ENCODE measurements at places on chromosomes 2 and 18.

DNA sequence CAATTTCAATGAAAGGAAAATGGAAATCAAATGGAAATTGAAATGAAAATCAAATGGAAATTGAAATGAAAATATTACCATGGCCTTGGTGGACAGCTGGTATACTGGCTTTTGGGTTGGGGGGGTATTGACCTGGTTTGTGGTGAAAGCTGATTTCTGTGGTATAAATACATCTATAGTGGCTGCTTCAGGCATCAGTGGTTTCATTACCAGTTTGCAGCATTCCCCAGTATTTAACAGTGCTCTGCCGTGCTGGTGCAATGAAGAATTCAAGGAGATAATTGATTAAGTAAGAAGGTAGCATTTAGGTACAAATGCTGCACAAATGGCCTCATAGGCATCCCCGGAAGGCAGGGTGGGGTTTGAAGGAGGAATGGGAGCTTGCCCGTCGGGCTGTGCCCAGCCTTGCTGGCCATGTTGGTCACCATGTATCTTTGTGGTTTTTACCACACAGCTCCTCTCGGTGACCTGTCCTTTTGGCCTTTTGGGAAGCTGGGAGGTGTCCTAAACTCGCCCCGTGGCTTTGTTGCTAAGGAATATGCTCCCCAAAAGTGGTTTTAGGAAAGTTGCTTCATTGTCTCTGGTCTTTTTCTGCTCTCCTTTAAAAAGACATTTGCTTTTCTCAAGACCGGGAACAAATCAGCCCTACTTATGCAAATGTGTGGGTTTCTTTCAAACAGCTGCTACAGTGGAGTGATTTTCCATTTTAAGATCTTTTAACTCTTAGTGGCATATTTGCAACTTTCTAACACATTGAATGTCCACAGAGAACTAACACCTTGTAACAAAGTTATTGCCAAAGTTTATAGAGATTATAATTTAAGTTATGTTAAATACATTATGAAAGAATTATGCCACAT, 28.6 kb downstream of the SNTG2 start:
- DNase-seq: no peak

- no peak for DNase-seq
Observed at GRCh38 chr2:26726228-26726627, 33.7 kb downstream of the KCNK3 start.

DNA sequence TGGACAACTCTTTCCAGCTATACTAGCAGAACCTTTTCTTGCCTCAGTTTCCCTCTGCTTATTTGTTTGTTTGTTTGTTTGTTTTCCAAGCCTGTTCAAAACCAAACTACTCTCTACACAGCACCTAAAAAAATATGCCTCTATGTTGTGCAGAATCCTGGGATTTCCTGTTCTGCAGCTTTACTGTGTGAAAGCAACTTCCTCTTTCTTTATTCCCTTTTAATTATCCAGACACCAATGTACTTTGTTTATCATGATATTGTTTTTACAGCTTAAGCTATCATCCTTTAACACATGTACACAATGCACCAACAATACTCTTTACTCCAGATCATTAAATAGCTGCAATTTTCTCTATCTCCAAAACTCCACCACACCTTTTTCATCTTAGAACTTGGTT, 259.5 kb downstream of the EPHA4 start:
- no peak for DNase-seq

- no peak for DNase-seq
Observed at GRCh38 chr18:55346961-55347740, 240.8 kb downstream of the TCF4 start.

DNA sequence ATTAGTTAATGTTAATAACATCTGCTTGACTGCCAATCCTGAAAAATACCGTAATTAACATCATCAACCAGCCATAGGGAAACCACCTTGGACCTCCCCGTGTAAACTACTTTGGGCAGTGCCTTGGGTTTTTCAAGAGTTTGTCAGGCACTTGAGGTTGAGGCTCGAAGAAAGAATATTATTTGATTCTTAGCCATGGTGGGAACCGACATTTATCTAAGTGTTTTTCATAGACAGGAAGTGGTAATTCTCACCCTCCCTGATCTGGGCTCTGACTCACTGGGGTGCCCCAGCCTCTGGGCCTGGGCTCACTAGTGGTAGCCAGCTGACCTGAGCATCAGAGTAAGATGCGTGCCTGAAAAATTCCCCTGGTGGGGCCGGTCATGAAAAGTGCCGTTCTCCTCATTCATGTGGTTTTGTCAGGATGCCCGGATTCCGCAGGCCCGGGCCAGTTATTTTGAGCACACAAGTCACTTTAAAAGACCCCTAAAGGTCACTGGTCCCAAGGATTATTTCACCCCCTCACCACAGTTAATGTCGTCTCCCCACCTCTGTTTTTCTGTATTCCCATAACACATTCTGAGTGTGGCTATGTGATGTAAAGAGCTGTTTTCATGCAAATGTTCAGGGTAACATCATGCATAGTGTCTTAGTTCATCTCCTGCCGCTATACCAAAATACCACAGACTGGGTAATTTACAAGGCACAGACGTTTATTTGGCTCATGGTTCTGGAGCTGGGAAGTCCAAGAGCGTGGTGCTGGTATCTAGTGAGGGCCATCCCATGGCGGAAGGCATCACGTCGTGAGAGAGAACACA, 21.6 kb upstream of the SPATA3 start:
- peak; percentile 62 for DNase-seq

- DNase-seq: no peak
Observed at GRCh38 chr2:501130-501529, 176.1 kb downstream of the TMEM18 start.

DNA sequence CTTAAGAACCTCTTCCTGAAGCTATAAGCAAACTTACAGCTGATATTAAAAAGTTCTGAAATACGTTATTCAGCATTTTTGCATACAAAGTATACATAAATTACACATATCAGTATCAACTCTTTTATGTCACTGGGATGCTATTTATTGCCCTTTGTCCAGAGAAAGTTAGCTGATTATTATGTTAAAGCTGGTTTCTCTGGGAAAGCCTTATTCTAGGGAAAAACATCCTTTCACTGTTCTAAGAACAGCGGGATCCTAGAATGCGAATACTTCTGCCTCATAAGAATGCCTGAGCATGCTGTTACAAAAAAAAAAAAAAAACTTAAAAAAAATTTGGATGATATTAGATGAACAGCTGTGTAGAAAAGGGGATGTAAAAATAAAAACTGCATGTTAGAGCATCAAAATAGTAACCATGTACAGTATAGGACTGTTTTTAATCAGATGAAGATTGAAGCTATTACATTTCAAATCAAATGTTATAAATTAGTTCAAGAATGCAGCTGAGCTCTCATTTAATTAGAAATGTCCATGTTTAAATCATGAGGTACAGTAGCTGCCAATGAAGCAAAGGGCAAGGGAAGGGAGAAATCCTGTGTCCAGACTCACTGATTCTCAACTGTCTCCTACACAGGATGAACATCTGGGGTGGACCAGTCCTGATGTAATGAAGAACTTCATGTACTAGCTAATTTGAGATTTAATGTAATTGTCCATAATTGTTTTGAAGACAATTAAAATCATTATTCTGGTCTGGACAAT, 8.2 kb downstream of the FTCDNL1 start:
- DNase-seq: no peak

DNA sequence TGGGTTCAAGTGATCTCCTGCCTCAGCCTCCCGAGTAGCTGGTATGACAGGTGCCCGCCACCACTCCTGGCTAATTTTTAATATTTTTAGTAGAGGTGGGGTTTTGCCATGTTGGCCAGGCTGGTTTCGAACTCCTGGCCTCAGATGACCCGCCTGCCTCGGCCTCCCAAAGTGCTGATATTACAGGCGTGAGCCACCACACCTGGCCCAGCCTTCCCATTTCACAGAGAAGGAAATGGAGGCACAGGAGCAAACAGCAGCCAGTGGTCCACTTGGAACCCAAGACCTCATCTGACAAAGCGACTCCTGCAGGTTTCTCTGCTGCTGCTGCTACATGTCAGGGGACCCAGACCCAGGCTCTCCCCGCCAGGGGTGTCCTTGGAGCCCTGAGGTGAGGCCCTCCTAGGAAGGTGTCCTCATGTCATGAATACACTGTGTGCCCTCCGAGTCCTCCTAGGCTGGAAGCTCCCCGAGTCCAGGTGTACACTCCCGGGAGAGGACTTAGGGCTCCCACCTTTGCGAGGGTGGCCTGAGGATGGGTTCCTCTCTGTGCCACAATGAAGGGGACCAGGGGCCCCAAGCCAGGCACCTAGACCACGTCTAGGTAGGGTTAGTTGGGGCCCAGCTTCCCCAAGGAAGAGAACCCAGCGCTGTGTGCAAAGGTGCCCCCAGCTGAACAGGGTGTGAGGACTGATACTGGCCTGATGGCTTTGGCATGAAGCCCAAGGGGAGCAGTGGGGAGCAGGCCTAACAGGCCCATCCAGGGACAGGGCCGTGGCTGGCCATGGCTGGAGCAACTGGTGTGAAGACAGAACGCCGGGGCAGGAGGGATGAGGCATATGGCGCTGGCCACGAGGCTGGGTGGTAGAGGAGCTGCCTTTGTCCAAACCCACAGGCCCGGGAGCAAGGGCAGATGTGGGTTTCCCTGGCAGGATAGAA, 56.1 kb downstream of the HS6ST1 start:
- DNase-seq: no peak

DNA sequence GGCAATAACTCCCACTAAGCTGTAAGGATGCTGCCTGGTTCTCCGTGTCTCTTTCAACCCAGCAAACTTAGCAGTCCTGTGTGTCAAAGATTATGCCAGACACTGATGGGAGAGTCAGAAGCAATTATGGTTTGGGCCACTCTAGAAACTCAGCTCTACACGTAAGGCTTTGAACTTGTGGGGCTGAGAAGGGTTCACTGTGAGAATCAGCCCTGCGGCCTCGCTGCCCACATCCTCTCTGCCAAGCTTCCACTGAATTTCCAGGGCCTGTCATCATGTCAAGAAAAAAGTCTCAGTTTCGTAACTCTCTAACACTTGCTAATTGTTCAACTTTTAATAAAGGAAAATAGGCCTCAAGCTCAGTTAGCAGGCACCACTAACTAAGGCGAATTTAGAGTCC, 308.8 kb upstream of the LYPD1 start:
- DNase-seq: no peak

GRCh38 chr2:71101656-71102055, 28.4 kb downstream of the MCEE start:
- peak; percentile 87 for DNase-seq

GRCh38 chr2:154960802-154961583, 262.5 kb downstream of the KCNJ3 start:
- no peak for DNase-seq

DNA sequence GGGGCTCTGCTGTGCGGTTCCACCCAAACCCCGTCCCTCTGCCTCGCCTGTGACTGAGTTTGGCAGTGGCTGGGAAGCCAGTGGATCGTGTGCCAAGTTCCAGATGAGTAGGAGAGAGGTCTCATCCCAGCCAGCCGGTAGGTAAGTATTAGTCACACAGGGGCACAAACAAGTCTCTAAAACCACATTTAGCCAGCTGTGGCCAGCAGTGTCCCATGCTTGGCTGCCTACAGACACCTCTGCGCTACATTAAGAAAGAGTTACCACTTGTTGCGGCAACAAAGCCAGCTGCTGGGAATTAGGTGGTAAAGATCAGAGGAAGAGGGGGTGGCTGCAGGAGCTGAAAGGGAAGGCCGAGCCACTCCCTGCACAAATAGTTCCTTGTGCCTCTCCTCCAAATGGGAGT, 81.2 kb downstream of the GATA6 start:
- peak; percentile 36 for DNase-seq

DNA sequence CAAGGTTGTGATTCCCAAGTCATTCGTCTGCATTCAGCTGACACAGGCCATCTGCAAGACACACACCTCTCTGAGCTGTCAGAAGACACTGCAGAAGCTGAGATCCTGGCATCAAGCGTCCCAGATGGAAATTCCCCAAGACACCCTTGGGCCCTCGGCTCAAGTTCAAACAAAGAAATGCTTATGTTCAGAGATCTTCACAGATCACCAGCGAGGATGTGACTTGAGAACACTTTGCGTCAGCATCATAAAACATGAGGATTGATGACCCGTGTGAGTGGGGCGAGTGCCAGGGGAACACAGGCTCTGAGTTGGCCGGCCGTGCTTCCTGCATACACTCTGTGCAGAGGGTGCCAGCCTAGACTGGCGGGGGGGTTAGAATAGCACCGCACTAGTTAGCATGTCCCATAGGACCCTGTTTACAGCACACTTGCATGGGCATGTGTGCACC, 36.8 kb downstream of the KCNIP3 start:
- DNase-seq: peak; percentile 97

GRCh38 chr18:3456686-3457069, 6.7 kb downstream of the TGIF1 start:
- DNase-seq: no peak

- DNase-seq: no peak
Observed at GRCh38 chr2:223765221-223765785, 72.1 kb downstream of the AP1S3 start.

DNA sequence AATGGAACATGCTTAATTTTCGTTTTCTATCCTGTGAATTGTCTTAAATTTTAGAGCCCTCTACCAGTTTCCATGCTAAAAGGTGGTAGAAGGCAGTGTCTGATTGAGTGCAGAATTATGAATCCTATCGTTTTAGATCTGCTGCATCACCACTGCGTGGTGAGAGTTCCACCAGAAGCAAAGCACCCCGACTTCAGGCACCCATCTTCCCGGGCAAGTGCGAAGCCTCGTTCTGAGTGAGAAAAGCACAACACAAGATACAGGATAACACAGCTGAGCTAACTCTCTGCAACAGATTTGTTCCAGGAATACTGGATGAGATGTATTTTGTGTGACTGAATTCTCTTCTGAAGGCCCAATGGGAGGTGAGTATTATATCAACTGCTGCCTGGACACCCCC, 471.5 kb downstream of the EIPR1 start:
- DNase-seq: no peak
